ENCODE measurements at places on chromosomes 12 and 14. TPM values are rescaled to one million over a fixed set of nuclear protein-coding genes. Genes with fewer than 3 reads are reported as not detected.

DNA sequence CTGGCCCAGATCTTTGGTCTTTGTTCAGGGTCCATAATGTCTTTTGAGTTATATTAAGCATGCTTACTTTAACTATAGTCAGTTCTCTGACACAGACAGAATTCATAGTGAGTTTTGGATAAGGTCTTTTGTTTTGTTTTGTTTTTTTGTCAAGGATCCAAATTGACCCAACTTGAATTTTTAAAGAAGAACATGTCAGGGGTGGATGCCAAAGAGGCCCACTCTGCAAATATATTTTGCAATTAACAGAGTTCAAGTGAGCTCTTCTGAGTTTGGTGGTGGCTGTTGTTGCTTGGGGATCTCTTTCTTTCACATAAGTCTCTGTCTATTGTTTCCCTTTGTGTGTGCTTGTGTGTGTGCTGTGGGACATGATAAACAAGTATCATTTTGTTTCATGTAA, 34.4 kb upstream of the PMCH start:
- DNase-seq, result no peak

GRCh38 chr14:68306934-68307789, 485.7 kb downstream of the ZFP36L1 start:
- no peak for DNase-seq

- no peak for DNase-seq
These were observed 27.9 kb downstream of the ACTN1 start for GRCh38 chr14:68951035-68951797.

TAS2R42 gene
- total RNA-seq, result not detected

ANKRD33 gene
- not detected for total RNA-seq

PTCSC3 gene
- total RNA-seq, result not detected

Measured in occipital lobe (tissue), 3 donors.